ENCODE measurements at places on chromosomes 11 and 22.

- no peak for DNase-seq
Observed at GRCh38 chr11:71568704-71569349, 3.5 kb downstream of the KRTAP5-10 start.

DNA sequence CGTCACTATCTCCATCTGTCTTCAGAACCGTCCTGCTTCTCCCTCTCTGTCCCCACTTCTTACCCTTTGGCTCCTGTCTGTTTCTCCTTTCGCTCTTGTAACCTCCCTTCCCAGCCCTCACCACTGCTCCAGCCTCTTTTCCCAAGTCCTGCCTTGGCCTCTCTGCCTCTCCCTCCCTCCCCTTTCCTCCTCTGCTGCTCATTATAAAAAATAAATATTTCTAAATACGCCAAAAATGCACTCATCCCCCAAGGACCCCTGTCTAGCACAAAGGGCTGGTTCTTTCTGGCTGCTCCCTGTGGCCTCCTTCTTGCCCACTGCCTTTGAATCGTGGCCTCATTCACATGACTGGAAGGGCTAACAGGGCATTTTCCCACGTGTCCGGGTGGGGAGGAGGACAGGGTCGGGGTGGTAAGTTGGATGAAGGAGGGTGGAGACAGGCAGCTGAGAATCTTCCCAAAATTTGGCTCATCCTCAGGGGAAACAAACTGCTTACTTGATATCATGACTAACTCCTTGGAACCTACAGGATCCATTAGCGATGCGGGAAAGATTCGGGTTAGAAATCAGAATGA, 26.4 kb upstream of the OAF start:
- DNase-seq = no peak

DNA sequence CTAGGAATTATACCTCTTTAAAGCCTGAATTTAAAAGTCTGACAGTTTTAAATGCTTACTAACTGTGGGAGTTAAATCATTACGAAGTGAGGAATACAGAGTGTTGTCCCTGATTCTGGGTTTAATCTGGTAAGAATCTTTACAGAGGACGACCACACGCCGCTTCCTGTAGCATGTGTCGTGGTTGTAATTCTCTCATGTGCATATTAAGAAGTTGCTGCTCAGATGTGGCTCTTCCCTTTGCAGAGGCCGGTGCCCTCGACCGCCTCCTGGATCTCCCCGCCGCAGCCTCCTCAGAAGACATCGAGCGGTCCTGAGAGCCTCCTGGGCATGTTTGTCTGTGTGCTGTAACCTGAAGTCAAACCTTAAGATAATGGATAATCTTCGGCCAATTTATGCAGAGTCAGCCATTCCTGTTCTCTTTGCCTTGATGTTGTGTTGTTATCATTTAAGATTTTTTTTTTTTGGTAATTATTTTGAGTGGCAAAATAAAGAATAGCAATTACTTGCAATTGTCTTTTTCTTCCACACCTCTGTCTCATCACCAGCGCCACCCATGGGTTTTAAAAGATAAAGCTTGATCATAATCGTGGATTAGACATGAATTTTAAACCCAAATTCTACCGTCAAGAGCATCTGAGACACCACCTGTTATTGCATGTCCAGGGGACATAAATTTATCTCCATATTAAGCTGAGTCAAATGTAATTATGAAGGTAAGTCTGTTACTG, 6.5 kb downstream of the GAL start:
- DNase-seq = no peak

- no peak for DNase-seq
Observed at GRCh38 chr11:9802291-9802861, 138.5 kb downstream of the SWAP70 start.

DNA sequence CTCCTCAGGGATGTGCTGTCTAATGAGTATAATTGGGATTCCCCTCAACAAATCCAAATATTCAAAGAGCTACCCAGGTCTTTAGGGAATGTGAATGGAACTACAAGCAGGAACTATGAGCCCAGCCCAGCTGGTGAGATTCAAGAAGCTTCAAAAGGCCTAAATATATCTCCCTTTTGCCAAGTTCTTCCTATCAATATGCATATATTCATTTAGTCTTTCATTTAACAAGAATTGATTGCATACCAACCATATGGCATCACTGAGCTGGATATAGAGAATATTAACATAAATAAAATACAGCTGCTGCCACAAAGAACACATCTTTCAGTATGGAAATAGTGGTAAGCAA, 58.9 kb upstream of the PRSS23 start:
- DNase-seq = no peak

- no peak for DNase-seq
Observed at GRCh38 chr22:27260087-27260698, 541.4 kb downstream of the MN1 start.

DNA sequence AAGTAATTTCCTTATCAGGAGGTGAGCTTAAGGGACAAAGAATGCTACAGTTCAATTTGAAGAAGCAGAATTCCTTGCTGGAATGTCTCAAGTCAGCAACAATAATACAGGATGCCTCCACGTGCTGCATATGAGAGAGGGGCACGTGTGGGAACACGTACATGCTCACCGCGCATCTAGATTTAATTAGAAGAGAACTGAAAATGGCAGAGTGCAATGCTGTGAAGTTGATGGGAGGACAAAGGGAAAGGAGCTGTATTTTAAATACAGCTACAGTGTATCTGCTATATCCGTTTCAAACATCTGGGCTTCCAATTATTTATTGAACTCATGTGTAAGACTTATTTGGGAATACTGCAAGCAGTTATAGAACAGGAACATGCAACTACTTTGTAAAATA, 328.7 kb downstream of the SOX6 start:
- no peak for DNase-seq

DNA sequence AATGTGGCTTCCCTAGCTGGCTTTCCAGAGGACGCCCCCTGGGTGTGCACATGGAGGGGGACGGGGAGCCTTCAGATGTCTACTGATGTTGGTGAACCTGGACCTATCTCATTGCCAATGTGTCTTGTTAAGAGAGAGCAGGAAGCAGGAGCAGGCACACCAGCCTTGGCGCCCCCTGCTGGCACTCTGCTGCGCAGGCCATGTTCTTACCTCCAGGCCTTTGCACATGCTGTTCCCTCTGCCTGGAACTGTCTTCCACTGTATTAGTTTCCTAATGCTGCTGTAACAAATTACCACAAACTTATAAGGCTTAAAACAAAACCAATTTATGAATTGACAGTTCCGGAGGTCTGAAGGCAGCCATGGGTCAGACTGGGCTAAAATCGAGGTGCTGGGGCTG, 23.6 kb upstream of the MN1 start:
- no peak for DNase-seq

DNA sequence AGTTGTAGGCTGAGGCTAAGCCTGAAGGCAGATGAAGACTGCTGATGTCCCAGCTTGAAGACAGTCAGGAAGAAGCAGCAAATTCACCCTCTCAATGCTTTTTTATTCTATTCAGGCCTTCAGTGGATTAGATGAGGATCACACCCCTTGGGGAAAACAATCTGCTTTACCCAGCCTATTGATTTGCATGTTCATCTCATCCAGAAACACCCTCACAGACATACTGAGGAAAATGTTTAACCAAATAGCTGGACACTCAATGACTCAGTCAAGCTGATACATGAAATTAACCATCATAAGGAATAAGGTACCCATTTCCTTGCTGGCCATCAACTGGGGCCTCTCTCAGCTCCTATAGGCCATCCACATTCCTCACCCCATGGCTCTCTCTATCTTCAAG, 549.9 kb upstream of the CCDC90B start:
- DNase-seq = no peak

DNA sequence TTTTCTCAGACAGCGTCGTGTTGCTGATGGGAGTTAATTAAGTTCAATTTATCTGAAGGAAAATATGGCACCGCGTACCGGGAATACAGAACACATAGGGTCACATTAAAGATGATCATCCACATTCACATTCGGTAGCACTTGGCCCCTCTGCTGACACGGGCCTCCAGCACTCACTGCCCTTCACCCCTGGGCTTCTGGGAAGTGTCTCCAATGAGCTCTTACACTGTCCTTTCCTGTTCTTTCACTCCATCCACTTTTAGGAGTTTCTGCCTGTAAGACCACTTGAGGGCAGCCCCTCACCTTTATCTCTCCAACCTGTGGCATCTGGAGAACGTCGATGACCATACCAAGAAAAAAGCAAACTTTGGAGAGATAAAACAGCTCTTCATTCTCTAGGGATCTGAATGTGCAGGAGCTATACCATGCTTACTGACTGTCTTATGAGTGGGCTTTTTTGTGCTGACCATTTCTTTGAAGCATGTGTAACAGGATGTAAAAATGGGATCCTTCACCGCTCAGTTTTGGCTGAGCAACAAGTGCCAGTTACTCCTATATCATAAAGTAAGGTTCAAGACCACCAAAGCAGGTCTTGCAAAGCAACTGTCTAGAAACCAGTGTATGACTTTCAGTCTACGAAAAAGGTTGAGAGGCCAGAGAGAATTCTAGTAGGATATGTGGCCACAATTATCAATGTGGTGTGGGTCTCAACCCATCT, 1.1 kb upstream of the SERGEF start:
- DNase-seq = no peak

DNA sequence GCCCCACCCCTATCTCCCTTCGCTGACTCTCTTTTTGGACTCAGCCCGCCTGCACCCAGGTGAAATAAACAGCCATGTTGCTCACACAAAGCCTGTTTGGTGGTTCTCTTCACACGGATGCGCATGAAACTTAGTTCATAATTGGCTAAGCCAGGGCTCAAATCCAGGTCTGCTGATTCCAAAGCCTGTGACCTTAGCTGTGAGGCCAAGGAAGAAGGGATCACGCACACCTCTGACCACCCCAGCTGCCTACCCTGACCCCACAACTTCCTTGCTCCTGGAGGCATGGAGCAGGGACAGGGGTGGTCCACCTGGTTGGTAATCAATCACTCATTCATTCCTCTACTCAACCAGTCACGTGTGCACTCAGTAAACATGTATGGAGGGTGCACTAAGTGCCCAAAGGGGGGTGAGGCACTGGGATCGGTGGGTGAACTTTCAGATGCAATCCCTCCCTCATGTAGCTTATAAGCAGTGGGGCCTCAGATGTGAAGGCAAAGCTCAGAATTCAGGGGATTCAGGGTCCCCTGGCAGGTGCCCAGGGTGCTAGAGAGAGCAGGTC, 10.3 kb downstream of the FXYD2 start:
- no peak for DNase-seq

- no peak for DNase-seq
Observed at GRCh38 chr11:11291041-11292015, 61.7 kb downstream of the CSNK2A3 start.

DNA sequence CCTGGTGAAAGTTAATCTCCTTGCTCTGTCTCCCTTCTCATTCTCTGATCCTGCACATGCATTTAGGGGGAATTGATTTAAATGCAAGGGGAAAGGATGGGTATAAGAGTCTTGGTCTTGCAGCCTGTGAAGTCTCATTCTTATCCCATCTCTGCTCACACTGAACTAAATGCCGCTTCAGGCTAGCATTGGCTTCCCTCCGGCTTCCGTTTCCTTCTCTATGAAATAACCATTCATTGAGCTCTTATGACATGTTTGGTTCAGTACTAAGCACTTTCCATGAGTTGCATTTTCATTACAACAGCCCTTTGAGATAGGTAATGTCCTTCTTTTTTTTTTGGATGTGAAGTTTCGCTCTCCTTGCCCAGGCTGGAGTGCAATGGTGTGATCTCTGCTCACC, 5.6 kb downstream of the ZBTB16 start:
- no peak for DNase-seq

- DNase-seq = no peak
Observed at GRCh38 chr11:44005956-44006355, 41.8 kb upstream of the ACCSL start.

DNA sequence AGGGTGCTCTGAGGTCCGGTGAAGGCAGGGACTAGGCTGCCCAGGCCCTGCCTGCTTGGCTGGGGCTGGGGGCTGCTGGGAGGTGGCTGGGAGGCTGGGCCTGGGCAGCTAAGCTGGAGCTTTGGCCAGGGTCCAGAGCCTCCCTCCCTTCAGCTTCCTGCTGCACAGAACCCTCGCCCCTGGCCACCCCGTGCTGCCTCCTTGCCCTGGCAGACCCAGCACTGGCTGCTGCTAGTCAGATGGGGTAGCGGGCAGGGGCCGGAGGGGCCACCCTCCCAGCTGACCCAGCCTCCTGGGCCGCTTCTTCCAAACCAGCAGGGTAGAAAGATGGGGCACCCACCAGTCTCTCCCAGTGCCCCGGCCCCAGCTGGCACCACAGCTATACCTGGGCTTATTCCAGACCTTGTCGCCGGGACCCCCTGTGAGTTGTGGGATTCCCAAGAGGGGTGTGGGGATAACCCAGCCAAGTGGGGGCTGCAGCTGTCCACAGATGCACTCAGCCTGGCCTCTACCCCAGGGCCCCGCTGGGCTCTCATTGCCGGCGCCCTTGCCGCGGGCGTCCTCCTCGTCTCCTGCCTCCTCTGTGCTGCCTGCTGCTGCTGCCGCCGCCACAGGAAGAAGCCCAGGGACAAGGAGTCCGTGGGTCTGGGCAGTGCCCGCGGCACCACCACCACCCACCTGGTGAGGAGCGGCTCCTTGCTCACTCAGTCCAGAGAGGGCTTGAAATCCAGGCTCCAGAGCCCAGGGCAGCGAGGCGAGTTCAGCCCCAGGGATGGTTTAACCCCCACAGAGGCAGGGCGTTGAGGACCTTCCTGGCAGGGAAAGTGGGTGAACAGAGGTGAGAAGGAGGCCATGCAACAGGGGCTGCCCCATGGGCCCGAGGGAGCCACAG, at the start of gene SYT8:
TSS of gene SYT8 (plus strand) at position 212 of the 892 bp plus-strand sequence. CDS start at position 328, 116 bp downstream.
- DNase-seq = no peak

DNA sequence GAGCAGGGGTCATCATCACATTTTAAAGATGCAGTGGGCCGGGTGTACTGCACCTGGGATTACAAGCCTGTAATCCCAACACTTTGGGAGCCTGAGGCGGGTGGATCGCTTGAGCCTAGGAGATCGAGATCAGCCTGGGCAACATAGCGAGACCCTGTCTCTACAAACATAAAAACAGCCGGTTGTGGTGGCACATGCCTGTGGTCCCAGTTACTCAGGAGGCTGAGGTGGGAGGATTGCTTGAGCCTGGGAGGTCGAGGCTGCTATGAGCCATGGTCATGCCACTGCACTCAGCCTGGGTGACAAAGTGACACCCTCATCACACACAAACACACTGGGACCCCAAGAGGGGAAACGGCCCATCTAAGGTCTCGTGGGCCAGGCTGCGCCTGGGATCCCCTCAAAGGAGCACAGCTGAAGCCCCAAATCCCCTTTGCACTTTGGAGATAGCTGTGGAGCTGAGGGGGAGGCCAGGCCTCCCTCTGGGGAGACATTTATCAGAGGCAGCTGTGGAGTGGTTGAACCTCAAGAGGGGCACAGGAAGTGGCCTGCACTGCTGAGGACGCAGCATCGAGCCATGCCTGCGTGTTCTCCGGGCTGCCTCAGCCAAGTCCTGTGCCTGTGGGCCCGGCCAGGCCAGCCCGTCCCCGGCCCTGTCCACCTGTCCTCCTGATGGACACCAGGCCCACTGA, 27.5 kb downstream of the OSBPL5 start:
- no peak for DNase-seq

GRCh38 chr22:35972559-35972958, 56.1 kb downstream of the RBFOX2 start:
- DNase-seq = no peak

DNA sequence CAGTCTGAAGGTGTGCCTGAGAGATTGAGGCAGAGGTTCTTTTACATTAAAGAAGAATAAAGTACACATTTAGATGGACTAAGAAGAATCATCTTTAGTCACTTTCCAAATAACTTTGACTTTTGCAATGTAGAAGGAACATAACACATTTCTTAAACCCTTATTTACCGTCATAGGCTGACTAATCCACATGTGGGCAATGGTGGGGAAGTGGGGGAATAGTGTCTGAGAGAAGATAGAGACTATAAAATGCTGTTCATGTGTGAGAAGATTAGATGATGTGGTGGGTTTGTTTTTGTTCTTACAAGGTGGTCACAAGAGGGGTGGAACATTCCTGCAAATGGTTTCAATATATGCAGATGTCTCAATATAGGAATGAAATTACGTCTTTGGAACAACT, 1.8 kb downstream of the MS4A4A start:
- DNase-seq = no peak

Data from GM13977 (cell line).